ENCODE measurements at places on chromosomes 12 and 14.

GRCh38 chr14:50045039-50045711 is 71.2 kb downstream of the VCPKMT start:
- peak; percentile 92 for DNase-seq

GRCh38 chr14:22047115-22047514 is 373.5 kb upstream of the OR4E1 start:
- DNase-seq, result no peak

GRCh38 chr12:104190641-104191176 is 24.9 kb upstream of the TXNRD1 start:
- no peak for DNase-seq

- DNase-seq, result no peak
These were observed 22.5 kb upstream of the FOXG1 start for GRCh38 chr14:28744126-28744525.

- DNase-seq, result peak; percentile 77
These were observed at the start of gene VTI1B for GRCh38 chr14:67674480-67675218. Gene VTI1B, minus strand, starts transcription at chr14:67674632. Its CDS starts 143 bp downstream, at chr14:67674489.

Data from ureter (tissue), 1 donor.